Suppressor macrophage treated with lipopolysaccharide for 4 hours (primary cell): ENCODE measurements at places on chromosomes 7 and 10.

DNA sequence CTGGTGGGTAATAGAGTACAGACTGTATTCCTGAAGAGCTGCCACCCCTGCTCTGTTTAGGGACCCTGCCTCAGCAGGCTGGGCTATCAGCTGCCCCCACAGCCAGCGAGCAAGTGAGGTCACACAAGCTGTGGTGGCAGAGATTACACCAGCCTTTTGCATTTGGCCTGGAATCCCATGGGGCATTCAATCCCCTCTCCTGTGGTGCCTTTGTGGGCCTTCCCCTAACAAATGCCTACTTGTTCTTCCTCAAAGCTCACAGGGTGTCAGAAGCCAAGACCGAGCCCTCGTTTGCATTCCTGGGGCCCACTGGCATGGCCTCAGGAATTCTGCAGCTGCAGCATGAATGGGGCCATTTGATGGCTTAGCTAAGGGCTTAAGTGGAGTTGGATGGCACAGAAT lies 212.7 kb upstream of the PHYHIPL start:
- no peak for DNase-seq

- no peak for DNase-seq
Observed at GRCh38 chr10:117609095-117609795, 66.7 kb downstream of the EMX2 start.

- no peak for DNase-seq
Observed at GRCh38 chr7:17054836-17055235, 173.1 kb upstream of the AGR3 start.

GRCh38 chr7:28330384-28331070 lies 81.8 kb upstream of the CREB5 start:
- peak; percentile 21 for DNase-seq

- peak; percentile 80 for DNase-seq
Observed at GRCh38 chr7:117014673-117015133, 61.4 kb downstream of the ST7 start.

DNA sequence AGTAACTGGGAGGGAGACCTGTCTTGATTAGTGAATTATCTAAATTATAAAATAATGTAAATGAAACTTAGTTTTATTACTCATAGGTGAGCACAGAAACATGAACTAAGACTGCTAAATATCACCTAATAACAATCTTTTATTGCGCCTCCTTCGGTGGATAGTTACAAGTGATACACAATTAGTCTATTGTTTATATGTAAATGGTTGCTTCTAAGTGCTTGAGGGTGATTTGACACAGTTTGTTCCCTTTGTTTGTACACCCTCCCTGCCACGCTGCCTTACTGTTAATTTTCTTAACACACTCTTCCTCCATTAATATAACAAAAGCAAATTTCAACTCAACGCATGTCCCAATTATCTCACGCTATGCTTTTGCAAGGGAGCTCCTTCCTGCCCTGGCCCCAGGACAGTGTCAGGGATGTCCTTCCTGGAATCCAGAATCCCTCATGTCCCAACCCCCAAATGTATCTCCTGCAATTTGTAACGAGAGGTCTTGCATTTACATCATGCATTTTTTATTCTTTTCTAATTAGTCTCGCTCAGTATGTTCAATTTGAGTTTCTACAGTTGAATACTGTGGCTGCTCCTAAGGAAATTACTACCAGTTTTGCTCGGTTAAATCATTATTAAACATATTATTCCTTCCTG lies 4.2 kb downstream of the NPSR1 start:
- DNase-seq, result no peak

GRCh38 chr10:23174074-23174976 lies 17.8 kb upstream of the PTF1A start:
- DNase-seq, result no peak

GRCh38 chr7:157116762-157117161 lies 22.0 kb upstream of the UBE3C start:
- peak; percentile 74 for DNase-seq

DNA sequence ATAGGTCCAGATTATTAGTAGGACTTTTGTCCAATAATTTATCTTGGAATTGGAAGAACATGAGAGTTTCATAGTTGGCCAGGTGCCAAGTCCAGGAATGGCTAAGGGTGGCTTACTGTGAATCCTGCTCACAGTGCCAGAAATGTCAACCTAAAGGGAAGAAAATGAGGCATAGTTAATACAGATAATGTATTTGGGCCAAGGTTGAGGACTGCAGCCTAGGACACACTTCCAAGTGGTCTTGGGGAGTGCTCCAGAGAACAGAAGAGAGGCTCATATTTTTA lies 78.2 kb downstream of the MAPK8 start:
- no peak for DNase-seq

GRCh38 chr7:99831595-99831994 lies 3.8 kb downstream of the CYP3A43 start:
- DNase-seq, result no peak

DNA sequence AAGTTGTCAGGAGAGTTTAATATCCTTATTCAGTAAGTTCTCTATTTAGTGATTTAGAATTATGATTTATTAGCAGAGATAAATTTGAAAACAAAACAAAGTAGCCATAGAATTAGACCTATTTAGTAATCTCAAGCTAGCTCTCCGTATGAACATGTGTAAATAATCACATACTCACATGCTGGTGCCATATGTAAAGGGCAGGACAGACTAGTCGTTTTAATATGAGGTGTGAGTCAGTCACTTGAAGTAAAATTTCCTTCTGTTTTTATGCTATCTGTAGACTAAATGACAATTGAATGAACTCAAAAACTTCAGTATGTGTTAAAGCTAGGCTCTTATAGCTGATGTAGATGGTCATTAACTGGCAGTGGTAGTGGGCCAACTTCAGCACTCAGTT lies 67.1 kb downstream of the WAC start:
- no peak for DNase-seq

DNA sequence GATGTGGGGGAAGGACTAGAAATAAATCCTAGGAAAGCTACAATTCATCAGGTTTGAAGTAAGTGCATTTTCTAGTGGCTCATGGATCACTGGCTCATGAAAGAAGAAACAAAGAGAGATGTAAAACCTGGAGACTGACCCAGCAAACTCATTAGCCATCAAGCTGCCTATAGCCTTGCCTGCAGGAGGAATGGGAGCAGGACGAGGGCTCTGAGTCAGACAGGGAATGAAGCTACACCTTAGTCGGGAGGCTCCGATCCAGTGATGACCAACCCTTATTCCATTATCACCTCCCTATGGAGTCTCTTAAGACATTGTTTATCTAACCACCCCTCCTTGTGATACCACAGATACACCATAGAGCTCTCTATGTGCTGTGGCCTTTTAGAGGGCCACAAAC lies 112.5 kb upstream of the WDR11 start:
- DNase-seq, result no peak

DNA sequence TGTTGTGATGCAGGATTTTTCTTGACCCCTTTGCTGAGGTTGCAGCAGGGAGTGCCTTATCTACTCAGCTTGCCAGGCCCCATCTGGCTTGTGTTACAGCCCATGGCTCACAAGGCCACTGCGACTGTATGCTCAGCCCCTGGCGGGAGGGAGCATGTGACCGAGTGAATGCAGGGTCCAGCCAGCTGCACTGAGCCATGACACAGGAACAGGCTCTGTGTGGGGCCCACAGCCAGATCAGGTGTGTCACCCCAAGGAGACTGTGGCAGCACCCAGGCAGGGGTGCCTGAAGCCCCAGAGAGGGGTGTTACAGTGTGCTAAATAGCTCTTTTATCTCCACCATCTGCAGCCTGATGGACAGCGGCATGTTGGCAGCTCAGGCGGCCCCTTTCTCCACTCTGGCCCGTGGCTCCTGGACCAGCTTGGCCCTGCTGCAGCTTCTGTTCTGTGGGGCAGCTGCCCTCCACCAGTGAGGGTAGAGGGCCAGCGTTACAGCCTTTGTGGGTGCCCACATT lies 2.6 kb upstream of the PCBD1 start:
- DNase-seq, result no peak

- peak; percentile 52 for DNase-seq
Observed at GRCh38 chr7:122528879-122529481, 169.9 kb downstream of the RNF133 start.

- no peak for DNase-seq
Observed at GRCh38 chr7:10122551-10123100, 851.0 kb upstream of the PHF14 start.

DNA sequence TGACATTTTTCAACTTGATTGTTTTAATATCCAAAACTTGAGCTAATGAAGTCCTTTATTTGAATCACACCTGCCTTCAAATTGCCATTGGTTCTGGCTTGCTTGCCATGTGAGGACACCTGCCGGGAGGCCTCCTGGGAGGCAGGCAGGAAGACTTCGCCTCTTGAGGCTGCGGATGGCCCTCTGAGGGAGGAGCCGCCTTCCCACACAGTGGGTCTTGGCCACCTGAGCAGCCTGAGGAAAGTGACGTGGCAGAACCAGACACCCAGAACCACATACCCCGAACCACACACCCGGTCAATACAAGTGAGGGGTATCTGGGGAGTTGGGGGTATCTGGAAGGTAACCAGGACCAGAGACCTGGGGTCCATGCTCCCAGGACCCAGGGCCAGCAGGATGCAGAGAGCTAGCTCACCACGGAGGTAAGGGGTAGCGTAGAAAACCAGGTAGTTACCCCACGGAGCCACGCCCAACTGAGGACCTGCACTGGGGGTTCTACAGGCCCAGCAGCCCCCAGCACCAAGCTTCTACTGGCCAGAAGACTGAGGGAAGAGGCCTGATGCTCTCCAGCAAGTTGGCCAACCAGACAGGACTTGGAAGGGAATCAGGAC lies 300.5 kb downstream of the TCERG1L start:
- no peak for DNase-seq

- DNase-seq, result no peak
Observed at GRCh38 chr10:924524-924859, 7.0 kb downstream of the LARP4B start.
